ENCODE measurements at places on chromosomes 6 and 20.

DNA sequence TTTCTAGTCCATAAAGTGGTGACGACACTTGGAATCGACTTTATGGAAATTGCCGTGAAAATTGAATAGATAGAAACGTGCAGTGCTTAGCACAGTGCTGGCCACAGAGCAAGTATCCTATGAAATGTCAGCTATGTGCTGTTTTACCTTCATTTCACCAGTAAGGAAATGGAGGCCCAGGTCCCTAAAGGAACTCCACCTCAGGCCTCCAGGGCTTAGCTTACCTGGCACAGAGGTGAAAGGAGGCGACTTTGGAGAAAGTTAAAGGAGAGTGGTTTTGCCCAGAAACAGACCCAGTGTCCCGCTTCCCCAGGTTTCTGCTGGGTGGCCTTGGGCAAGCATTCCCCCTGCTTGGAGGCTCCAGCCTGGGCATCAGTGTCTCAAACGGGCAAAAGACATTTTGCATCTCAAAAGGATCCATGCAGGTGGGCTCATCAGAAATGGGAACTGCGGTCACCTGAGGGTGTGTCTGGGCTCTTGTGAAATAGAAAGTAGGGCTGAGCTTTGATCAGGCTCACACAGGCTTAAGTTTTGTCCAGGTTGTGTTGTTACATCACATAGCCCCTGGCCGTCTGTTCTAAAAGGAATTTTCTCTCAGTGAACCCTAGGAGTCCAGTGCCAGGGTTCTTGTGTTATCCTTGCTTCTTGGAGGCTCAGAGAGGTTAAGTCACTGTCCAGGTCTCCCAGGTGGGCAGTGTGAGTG, 6.8 kb upstream of the TULP1 start:
- DNase-seq = no peak

- DNase-seq = no peak
Observed at GRCh38 chr6:165049362-165049761, 260.0 kb downstream of the C6orf118 start.

- no peak for DNase-seq
Observed at GRCh38 chr20:4774207-4774606, 52.5 kb downstream of the PRND start.

GRCh38 chr6:16306334-16306733, 67.9 kb downstream of the GMPR start:
- no peak for DNase-seq

DNA sequence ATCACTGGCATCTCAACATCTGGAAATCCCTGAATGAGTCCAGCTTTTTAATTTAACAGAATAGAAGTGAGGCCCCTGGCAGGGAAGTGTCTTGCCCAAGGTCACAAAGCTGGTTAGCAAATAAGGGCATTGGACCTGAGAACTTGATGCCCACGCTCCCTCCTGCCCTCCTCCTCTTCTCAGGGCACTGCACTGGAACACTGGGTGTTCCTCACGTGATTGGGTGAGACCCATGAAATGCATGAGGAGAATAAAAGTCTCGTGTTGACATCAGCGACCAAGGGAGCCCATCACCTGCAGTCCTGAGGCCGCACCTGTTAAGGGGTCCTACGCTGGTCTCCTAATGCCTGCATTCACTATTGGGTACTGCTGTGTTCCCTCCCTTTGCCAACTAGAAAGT, 7.4 kb downstream of the FAM50B start:
- DNase-seq = no peak

- peak; percentile 59 for DNase-seq
Observed at GRCh38 chr20:17536944-17537444, 5.8 kb upstream of the BFSP1 start.

- peak; percentile 65 for DNase-seq
Observed at GRCh38 chr20:9407805-9408421, 106.5 kb upstream of the LAMP5 start.

DNA sequence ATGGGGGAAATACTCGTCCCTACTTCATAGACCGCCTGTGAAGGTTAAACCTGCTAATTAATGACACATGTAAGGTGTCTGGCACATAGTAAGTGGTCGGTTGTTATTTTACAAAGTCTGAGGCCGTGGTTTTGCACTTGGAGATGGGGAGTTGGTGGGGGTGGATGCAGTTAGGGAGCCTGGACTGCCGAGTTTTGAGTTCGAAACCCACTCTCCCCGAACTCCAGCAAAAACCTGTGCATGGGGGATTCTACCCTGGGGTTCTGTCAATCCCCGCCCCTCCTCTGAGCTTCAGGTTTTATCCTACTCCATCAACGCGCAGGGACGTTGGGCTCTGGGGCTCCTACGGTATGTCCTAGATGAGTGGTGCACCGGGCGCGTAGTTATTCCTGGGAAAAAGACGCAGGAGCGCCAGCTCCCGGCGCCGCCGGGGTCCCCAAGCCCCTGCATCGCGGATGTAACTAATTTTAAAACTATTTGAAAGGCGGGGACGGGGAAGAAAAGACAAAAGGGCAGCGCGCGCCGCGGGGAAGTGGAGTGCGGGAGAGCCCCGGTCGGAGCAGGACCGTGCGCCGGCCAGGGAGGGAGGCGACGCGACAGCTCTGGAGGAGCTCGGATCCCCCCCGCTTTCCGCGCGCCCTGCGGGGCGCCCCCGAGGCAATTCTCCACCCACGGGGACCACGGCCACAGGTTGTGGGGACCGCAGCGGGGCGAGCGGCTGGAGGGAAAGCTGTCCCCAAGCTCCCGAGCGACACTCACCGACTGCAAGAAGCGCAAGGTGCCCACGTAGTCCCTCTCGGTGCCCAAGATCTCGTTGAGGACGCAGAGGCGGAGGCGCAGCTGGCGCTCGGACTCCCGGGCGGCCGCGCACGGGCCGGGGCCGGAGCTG, 672 bp downstream of the PREX1 start:
- no peak for DNase-seq

DNA sequence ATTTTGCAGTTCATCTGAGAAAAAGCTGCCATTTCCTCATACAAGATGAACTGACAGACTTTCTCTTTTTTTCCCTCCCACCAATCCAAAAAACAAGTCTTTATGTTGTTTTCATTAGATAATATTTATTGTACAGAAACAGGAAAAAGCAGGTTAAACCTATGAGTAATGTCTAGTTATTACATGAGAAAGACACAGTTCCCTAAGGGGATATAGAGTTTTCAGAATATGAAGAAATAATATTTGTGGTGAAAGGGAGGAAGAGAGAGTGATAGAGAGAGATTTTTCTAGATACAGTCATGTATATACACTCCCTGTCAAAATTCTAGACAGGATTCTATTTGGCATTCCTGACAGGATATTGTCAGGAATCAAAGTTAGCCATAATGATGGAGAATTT, 392.4 kb downstream of the BMP2 start:
- DNase-seq = no peak

- DNase-seq = no peak
Observed at GRCh38 chr6:74826263-74826662, 379.6 kb downstream of the COL12A1 start.

DNA sequence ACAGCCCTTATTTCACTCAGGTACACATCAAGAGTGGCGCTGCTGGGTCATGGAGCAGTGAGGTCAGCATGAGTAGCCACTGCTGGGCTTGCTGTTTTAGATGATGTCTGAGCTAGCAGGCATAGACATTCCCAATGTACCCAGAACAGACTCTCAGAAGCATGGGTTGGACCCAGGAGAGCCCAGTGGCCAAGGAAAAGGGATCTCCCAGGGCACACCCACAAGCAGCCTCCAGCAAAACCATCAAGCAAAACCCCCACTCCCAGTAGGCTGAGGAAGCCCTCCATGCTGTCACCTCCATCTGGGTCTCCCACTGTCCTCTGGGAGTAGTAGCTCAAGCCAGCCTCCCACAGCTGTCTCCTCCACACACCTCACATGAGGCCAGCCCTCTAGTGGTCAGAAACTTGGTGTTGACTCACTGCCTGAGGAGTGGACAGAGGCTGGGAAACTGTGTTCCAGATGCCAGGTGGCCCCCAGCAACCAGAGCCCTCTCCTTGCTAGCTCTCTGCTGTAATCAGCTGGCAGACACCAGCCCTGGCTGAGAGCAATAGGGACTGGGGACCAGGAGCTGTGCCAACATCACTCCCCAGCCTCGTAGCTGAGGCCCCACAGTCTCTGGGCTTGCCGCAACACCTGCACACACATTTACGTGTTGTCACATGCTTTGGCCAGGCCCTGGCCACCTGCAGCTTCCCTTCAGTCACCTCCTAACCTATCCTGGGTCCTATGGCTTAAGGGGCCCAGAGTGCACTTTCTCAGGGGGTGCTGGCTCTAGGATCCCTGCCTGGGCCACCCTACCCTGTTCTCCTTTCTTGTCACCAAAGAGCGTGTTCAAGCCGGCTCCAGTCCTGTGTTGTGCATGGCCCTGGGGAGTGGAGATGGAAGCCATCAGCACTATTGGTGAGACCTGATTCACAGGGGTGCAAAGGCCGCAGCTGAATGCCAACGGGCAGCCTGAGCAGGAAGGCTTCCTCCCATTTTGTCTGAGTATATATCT, 1.9 kb upstream of the AP5S1 start:
- DNase-seq = peak; percentile 69

GRCh38 chr6:321158-321438, 28.8 kb downstream of the DUSP22 start:
- DNase-seq = no peak

- DNase-seq = no peak
Observed at GRCh38 chr20:57071954-57072583, 194.4 kb downstream of the BMP7 start.

DNA sequence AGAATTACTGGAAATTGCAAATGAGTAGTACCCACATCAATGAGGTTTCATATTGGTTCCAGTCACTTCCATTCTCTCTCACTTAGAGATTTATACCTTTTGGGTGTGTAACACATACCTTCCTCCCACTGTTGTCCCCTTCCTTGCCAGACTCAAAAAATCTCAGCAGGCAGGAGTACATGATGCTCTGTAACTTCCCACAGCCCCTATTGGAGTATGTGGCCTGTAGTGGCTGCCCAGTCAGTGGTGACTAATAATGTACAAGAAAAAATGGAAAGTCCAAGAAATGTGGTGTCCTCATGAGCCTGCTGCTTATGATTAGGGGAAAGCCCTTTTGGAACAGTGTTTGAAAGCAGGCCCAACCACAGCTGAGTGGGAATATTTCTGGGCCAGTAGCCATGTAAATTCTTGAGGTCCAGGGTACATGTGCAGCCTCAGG, 312.0 kb downstream of the ZFAND3 start:
- DNase-seq = no peak

- DNase-seq = no peak
Observed at GRCh38 chr6:52161689-52162438, 24.3 kb upstream of the IL17A start.

DNA sequence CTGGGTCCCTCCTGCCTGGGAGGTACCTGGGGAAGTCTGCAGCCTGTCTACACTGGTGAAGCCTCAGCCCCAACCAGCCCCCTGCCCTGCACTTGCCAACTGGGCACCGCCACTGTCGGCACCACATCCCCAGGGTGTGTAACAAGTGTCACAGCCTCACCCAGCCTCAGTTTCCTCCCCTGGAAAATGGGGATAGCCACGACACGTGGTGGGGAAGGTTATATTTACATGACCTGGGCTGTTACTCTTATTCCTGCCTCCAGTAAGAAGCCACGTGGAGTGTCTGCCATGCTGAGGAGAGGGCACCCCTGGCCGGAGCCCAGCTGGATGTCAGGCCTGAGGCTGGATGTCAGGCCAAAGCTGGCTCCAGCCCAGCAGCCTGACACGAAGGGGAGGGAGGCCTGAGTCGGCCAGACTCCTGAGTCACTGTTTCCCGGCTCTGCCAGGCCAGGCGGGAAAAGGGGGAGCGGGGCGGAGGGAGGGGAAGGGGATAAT, 44.9 kb downstream of the SNAI1 start:
- no peak for DNase-seq

GRCh38 chr6:42306439-42307140, 88.9 kb upstream of the MRPS10 start:
- DNase-seq = no peak

DNA sequence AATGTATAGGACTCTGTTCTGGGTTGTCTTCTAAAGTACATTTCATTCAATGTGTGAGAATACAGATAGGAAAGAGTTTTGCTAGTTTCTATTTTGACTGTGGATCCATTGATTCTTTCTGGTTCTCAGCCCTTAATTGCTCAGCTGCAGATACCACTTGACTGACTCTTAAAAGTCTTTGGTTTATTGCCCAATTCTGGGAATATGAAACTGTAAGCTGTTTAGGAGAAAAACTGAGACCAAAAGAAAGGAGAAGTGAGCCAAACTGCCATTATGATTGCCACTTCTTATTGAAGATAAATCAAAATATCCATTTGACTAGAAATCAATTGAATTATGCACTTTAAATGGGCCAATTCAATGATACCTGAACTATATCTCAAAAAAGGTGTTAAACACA, 211.4 kb downstream of the ESR1 start:
- no peak for DNase-seq

DNA sequence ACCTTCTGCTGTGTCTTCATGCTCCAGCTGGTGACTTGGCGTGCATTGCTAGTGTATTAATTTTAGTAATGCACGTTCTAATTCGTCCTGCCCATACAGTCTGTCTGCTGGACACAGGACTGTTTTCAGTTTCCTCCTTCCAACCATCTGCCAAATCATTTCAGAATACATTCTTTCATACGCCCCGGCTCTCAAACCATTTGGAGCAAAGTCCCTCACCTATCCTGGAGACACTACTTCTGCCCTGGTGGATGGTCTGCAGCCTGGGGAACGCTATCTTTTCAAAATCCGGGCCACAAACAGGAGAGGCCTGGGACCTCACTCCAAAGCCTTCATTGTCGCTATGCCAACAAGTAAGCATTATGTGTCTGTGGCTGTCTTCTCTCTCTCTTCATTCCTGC, 60.5 kb downstream of the FNDC1 start:
- no peak for DNase-seq

DNA sequence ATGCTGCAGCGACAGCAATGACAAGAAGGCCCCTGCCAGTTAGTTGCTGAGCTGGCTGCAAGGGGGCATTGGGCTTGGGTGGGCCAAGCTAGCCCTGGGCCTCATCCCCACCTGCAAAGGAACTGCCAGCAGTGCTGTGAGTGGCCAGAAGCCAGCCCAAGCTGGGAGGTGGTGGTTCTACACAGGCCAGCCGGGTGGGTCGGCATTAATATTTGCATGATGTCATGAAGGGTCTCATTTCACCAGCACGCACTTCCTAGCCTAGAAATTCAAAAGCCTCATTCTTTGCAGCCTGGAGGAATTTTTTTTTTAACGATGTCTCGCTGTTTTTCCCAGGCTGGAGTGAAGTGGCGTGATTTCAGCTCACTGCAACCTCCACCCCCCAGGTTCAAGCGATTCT, 62.0 kb downstream of the IYD start:
- DNase-seq = no peak
